Iris pigment epithelial cell (primary cell): ENCODE measurements at places on chromosomes 1 and 21.

DNA sequence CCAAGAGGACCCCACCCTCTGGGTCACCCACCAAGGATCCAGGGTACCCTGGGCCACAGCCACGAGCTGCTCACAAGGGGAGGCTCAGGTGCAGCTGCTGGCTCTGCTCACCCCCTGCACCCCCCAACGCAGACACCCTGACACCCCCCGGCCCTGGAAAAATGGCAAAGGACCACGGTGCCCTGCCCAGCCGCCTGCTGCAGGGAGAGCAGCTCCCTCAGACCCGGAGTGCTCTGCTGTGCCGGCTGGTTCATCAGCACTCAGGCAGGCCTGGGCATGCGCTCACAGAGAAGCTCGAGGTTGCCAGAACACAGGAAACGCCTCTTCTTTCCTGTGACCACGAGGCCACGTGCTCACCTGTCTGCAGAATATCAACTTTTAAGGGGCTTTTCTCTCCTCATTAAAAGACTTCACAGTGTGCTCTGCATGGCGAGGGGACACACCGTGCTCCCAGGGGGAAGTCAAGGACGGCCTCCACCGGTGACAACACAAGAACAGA lies 4.3 kb upstream of the C1QTNF12 start:
- DNase-seq = no peak

GRCh38 chr1:43214501-43215444 lies 42.6 kb downstream of the CFAP57 start:
- DNase-seq = peak; percentile 45

DNA sequence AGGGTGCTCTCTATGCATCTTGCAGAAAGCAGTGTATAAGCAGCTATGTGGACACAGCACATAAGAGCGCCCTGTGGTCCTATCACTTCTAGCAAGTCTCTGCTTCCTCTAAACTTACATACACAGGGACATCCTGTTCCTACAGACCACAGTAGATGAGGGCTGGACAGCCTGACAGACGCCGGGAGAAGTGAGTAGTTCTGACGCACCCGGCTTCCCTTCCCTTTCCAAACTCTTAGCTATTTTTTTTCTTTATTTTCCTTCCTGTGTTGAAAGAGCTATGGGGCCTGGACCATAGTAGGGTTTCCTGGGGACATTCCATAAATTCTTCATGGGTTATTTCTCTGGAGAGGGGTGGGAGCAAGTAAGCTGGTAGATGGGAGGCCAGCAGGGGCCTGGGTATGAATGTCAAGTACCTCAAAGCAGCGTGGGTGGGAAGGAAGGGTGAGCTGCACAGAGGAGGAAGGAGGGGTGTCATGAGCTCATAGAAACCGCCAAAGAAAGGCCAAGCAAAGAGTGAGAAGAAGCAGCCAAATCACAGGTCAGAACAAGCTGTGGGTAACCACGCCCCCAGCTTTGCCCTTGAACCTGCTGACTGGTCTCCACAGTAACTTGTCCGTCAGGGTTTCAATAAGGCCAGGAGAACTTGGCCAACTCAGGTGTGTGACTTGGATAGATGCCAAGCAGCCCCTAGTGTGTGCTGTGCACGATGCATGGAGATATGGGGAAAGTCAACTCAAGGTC lies 36.6 kb downstream of the PLXNA2 start:
- peak; percentile 99 for DNase-seq

DNA sequence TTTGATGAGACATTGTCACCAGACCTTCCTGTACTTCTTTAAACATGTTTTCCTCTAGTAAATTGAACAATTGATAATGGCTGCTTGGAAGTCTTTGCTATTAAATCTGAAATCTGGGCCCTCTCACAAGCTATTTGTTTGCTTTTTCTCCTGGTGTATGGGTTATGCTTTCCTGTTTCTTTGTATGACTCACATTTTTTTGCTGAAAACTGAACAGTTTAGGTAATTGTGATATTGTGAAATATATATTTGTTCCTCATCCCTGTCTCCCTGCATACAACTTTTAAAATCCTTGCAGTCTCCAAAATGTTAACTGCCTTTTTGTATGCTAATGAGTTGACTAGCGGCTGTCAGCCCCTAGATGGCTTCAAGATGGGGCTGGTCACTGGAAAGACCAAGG lies 61.6 kb downstream of the MAP3K21 start:
- DNase-seq = peak; percentile 24

GRCh38 chr1:10881046-10881445 lies 84.6 kb upstream of the CASZ1 start:
- no peak for DNase-seq

DNA sequence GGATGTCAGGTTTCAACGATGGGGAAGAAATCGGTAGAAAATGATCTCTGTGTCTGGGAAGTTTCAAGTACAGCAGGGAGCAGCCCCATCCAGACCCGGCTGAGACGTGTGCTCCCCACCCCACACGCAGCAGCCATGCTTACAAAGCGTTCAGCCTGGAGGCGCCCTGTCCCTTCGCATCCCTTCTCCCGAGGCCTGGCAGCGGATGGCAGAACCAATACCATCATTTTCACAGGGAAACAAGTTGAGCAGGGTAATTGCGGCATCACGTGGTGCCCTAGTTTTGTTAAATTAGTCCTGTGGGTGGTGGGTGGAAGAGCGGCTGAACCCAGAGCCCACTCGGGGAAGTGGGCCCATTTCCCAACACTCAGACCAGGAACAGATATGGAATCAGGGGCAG lies 23.9 kb downstream of the KCNAB2 start:
- DNase-seq = no peak

DNA sequence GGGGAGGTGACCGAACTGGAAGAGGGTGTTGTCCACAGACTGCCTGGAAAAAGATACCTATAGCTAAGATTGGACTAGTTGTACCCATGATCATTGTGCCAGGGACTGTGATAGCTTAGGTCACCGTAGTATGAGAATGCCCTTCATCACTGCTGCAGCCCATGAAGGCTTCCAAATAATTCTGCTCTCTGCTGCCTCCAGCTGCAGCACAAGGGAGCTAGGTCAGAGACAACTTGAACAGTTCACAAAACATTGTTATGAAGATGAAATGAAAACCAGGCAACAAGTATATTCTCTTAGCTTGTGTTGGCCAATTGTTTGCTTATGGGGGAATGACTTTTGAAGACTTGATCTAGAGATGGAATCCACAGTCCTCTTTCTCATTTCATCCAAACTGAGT lies 246.7 kb downstream of the MRPL39 start:
- DNase-seq = no peak

DNA sequence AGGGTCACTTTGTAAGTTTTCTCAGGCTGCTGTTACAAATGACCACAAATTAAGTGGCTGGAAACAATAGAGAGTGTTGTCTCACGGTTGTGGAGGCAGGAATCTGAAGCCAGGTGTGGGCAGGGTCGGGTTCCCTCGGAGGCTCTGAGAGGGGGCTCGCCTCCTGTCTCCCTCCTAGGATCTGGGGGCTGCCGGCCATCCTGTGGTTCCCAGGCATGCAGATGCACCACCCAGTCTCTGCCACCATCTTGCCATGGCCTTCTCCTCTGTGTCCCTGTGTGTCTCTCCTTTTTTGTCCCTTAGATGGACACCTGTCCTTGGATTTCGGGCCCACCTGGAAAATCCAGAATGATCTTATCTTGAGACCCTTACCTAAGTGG lies 4.8 kb downstream of the TP73 start:
- DNase-seq = no peak

- DNase-seq = peak; percentile 53
Measured at GRCh38 chr1:206663832-206664652, 20.7 kb upstream of the MAPKAPK2 start.

DNA sequence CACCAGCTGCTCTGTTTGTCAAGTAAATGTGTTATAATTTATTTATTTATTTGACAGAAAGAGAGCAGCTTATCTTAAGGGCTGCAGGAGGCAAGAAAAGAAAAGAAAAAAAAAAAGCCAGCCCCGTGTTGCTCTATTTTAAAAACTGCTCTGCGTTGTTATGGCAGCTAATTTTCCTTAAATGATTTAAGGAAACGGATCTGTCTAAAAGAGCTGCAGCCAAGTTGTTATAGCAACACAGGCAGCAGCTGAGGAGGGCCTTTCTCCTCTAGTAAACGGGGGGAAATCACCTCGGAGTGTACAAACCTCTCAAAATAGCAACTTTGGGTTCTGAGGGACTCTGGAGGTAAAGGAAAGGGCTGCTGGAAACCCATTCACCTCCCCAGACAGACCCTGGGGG lies 149.2 kb downstream of the BEND5 start:
- no peak for DNase-seq

- peak; percentile 80 for DNase-seq
Measured at GRCh38 chr1:103197216-103197615, 88.9 kb upstream of the COL11A1 start.

DNA sequence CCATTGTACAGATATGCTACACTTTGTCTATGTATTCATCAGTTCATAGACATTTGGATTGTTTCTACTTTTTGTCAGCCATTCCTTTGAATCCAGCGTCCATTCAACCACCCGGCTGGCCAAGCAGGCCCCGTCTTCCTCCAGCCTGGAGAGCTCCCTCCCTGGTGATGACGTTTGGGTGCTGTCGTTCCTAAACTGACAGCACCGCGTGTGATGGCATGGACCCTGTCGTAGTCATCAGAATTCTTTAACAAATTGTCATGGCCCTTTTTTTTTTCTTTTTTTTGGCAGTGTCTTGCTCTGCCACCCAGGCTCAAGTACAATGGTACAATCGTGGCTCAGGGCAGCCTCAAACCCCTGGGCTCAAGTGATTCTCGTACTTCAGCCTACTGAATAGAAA lies 138.6 kb upstream of the ERRFI1 start:
- DNase-seq = no peak

GRCh38 chr1:162343470-162343869 lies 33.2 kb downstream of the SPATA46 start:
- no peak for DNase-seq

DNA sequence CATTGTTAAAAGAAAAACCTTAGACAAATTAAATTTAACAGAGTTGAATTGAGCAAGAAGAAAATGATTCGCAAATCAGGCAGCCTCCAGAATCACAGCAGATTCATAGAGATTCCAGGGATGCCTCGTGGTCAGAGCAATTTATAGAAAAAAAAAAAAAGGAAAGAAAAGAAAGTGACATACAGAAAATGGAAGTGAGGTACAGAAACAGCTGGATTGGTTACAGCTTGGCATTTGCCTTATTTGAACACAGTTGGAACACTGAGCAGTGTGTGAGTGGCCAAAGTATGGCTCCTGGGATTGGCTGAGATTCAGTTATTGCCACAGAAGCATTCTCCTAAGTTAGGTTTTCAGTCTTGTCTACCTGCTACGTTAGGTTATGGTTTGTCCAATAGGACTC lies 9.1 kb upstream of the C21orf91 start:
- DNase-seq = peak; percentile 61

GRCh38 chr1:173042806-173043205 lies 7.9 kb downstream of the TNFSF18 start:
- peak; percentile 38 for DNase-seq

DNA sequence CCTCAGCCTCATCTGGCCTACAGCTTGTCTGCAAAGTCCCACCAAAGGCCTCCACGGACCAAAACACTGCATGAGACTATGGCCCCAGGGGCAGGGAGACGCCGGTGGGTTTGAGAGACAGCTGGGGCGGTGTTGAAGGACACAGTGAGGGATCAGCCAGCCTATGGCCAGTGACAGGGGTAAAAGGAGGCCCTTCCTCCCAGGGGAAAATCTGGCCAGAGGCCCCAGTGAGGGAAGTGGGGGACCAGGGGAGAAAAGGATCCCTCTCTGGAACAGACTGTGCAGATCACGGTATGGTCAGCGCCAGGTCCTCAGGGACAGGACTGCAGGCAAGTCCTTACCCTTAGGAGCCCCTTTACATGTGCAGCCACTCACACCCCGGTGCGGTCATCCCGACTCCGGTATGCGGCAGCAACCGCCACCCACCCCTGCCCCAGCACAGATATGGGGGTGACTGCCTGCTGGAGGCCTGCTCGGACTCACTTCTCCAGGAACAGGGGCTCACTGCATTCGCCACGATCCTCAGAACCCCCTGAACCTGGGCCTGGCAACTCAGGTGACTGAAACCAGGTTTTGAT lies 1.3 kb downstream of the CERS2 start:
- peak; percentile 30 for DNase-seq

DNA sequence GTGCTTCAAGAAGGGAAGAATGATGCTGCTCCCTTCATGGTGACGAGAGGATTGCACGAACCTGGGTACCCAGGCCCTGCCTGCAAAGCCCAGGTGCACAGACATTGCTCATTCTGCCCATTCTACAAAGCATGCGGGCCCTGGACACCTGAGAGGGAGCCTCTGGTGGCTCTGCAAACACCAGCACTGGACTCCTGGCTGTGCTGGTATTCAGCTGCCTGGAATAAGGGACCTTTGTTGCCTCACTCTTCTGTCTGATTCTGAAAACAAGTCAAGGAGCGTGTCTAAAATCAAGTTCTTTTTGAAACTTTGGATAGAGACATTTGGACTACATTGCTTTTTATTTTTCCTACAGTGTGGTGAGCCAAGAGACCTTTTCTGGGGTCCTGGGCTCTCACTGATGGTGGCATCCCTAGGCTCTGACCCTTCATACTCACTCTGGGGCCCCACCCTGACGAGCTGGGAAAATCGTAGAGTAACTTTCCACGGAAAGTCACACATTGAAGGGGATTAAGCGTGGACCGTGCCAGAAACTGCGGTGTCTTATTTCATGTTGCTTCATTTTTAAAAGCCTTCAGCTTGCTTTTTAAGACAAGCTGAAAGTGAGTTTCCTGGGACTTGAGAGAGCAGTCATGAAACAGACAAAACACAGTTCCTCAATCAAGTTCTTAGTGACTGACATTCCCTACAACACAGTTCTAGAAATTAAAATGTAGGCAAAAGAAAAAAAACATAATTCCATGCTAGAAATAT lies 24.0 kb downstream of the ABCA4 start:
- peak; percentile 89 for DNase-seq

GRCh38 chr1:61501971-61502916 lies 222.7 kb downstream of the TM2D1 start:
- no peak for DNase-seq

DNA sequence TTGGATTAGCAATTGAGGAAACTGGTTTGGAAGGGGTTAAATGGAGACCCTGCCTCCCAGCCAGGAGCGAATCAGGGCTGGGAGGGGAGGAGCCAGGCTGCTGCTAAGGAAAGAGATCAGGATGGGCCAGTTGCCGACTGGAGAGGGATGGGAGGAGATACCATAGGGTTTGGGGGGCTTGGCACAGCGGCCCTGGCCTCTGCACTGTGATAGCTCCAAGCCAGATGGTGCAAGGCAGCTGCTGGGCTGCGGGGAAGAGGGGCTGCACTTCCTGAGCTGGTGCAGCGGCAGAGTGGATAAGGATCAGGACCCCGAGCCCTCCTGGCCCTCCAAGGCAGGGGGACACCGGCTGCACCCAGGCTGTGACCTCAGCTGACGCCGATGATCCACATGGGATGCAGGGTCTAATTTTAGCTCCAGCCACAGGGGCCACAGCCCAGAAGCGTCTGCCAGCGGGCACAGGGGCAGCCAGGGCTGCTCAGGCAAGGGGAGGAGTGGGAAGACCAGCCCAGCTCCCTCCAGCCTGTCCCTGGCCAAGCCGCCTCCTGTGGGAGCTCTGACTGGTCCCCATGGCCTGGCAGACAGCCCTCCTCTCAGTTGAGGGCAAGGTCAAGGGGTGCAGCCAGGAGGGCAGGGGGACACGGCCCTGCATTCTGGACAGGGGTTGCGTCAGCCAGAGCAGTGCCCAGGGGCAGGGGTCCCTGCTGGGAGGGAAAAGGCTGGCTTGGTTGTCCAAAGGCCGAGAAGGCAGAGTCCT lies at the start of gene EXTL1:
TSS of gene EXTL1 (plus strand) at position 129 of the 757 bp plus-strand sequence. CDS start 872 bp downstream, outside the sequence.
- DNase-seq = peak; percentile 47

GRCh38 chr1:94719926-94720793 lies 100.0 kb upstream of the SLC44A3 start:
- no peak for DNase-seq

GRCh38 chr1:220891224-220892085 lies 12.2 kb downstream of the HLX start:
- DNase-seq = no peak

- no peak for DNase-seq
Measured at GRCh38 chr21:45504516-45505415, 37.5 kb downstream of the SLC19A1 start.
